ENCODE measurements at places on chromosomes 7 and 10.
A peak's percentile ranks its signal among the peaks of the same experiment; 100 is the strongest.

GRCh38 chr10:84348860-84349259, 20.5 kb downstream of the CCSER2 start:
- DNase-seq: no peak

- DNase-seq: peak; percentile 48
Measured at GRCh38 chr10:62681211-62681940, 123.1 kb upstream of the ADO start.

DNA sequence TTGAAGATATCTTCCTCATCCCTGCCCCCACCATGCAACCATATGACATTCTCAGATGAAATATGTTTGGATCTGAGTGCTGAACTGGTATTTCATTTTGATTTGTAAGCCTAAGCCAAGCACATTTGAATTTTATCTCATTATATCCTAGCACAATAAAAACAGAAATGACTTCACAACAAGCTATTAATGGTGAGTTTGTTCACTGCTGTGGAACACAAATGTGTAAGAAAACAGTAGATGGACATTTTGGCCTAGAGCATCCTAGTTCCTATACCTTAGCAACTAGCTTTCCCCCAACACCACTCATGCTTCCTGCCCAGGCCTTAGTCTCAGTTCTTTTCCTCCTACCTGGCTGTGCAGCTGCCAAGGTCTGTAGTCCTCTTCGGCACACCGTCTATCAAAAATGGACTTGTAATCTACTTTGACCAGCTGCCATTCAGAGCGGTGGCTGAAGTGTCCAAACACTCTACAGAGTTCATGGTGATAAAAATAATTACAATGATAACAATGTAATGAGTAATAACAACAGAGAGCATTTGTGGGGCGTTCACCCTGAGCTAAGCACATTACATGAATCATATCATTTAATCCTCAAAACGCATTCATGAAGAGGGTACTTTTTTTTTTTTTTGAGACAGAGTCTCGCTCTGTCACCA, 491.9 kb downstream of the SORCS1 start:
- DNase-seq: no peak

DNA sequence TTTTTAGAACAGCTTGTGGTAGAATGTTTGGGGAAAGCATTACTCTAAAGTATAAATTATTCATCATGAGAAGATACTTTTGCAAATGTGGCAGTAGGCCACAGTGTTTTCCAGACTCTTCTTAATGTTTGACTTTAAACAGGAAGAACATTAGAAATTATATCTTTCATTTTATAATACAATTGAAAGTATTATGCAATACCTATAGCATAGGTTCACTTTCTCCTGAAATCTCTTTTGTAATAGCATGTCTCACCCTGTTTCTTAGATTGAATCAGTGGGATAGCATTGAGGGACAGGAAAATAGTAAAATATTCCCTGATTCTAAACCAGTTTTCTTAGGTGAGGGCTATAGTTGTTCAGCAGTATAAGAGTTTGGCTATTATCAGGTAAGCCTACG, 23.1 kb downstream of the ANKIB1 start:
- DNase-seq: no peak

GRCh38 chr7:92740700-92741126, 95.7 kb downstream of the CDK6 start:
- DNase-seq: no peak

- no peak for DNase-seq
Measured at GRCh38 chr7:99539213-99539811, 12.6 kb downstream of the FAM200A start.

DNA sequence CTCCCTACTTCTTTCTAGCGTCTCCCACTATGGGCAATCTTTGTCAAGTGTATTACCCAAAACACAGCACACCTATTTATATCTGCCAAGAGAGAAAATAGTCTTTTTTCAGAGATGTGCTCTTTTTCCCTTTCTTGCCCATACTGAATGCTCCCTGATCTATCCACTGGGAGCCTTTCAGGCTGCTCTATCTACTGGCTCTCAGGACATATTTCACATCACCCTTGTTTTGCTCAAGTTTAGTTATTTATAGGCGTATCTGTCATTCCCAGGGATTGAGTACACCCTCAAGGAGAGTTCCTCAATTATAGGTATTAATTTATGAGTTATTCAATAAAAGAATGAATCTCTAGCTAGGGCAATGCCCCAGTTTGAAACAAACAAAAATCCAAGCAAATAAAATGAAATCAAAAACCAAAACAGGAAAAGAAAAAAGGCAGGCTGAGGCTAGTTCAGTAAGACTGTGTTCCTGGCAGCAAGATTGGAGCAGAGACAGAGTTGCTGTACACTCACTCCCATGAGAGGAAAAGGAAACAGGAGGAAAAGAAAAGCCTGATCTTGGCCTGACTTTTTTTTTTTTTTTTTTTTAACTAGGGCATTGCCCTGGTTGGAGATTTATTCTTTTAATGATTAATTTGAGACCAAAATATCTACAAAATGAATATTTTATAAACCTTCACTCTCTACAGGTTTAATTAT, 665.9 kb upstream of the PCDH15 start:
- no peak for DNase-seq

- no peak for DNase-seq
Measured at GRCh38 chr7:158098125-158099030, 489.2 kb downstream of the PTPRN2 start.

- DNase-seq: no peak
Measured at GRCh38 chr10:57699944-57700343, 567.8 kb downstream of the IPMK start.

- no peak for DNase-seq
Measured at GRCh38 chr7:155440018-155440410, 17.9 kb upstream of the EN2 start.

DNA sequence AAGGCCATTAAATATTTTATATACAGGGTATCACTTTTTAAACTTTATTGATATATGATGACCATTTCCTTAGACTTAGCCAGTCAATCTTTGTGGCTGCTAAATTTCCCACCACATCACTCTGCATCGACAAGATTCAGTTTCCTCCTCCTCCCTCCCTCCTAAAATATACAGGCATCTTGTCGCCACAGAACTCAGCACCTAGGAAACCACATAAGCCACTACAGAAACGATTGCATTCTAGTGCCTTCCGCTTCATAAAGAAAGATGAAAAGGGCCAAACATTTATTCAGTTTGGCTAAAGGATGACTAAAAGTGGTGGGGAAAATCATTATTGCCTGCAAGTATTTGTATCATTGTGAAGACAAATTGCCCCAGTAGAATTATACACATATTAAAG, 30.7 kb downstream of the ERCC6 start:
- no peak for DNase-seq

DNA sequence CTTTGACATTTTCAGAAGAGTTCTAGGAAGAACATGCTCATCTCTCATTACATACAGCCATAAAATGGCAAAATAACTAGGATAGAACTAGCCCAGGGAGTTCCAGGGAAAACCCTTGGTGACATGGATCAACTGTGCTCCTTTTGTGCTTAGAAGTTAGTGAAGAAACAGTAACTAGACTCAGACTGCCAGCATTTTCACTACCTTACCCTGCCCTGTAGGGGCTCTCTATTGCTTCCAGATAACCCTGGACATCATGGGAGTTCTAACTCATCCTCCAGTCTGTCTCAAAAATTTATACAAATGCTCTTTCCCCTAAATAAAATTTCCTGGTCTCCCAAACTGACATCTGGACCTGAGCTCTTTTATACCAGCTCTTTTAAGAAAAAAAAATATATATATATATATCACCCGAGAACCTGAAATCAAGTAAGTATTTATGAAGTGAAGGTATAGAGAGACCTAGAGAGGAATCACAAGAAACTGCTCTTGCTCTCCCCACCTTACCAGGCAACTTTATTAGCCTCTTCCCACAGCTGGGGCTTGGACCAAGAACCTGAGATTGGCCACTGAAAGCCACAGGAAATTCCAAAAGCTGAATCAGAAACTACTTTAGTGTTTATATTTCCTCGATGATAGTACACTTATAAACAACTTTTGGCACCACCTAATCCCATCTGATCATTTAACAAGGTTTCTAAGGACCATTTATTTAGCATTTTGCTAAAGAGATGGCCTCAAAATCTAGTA, 101.4 kb downstream of the RELN start:
- no peak for DNase-seq

DNA sequence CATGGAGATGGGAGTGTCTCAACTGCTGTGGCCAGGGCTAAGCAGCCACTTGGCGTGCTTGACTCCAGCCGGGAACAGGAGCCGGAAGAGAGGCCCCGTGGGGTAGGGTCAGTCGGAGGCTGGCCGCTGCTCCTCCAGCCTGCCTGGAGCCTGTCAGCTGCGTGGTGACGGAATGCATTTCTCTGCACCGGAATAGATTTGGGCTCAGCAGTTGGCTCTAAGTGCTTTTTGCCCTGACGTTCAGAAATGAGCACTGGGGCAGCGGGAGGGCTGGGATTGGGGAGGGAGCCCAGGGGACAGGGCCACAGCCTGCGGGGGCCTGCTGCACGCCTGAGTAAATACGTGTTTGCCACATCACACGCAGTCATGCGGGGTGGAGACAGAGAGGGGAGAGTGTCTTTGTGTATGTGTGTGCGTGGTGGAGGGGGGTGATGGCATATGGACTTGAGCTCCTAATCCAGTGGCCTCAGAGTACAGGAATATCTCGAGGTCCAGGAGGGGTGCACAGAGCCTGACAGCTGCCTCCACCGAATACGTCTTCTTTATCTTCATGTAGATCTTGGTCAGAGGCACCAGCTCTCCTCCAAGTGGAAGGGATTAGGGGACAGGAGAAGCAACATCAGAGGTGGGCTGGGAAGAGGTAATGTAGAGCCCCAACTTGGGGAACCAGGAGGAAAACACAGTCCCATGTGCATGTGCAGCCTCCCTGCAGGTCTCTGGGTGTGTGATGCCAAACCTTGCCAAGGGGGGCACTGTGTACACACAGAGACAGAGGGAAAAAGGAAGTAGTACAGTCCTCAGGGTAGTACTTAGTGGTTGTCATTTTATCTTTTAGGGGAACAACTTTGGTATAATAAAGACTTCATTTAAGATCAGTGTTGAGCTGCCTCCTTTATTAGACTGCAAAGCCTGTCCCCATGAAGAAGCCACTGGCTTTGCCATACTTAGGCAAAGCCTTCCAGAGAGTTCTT, 151.4 kb downstream of the CDH23 start:
- DNase-seq: peak; percentile 27

- no peak for DNase-seq
Measured at GRCh38 chr7:158020706-158021095, 566.9 kb downstream of the PTPRN2 start.

- DNase-seq: no peak
Measured at GRCh38 chr7:55556031-55556430, 16.3 kb downstream of the VOPP1 start.

DNA sequence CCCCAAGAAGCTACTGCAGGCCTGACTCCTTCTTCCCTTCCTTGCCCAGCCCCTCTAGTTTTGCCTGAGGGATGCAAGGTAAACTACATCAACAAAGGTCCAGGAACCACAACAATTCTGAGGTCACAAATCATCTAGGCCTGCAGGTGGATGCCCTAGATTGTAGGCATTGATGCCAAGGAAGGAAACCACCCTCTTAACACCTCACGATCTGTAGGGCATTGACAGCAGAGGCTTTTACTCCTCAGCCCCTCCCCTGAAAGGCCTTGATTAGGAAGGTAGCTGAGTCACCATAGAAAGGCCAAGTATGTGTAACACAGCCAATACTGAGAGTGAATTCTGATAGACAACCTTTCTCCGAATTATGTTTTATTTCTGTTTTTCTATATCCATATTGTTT, 46.7 kb upstream of the FAM3C start:
- no peak for DNase-seq

DNA sequence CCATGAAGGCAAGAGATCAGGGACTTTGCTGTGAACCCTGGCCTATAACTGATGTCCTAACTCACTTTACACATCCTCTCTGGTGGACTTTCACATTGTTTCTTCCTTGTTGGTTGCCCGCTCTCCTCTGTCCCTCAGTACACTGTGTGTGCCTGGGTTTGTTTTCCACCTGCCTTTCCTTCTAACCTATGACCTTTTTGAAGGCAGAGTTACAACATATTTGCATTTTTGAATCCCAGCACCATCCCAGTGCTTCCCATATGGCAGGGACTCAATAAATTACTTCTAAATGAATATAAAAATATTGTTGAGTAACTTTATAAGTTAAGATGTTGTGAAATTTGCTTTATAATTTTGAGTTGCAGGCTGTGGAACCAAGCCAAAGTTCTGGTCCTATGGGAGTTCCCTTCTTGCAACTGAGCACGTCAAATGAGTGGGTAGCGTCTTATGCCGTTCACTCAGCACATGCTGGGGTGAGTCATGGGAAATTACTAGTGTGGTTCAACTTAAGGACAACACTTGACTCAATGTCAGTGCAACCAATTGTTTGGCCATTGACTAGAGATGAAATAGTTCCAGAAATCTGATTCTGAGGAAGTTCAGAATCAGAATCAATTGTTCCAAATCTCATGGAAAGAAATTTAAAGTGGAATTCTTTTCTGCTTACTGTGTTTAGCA, 250.9 kb downstream of the TWIST1 start:
- DNase-seq: no peak
